ENCODE measurements at places on chromosomes 4 and X.
A peak's percentile ranks its signal among the peaks of the same experiment; 100 is the strongest.

DNA sequence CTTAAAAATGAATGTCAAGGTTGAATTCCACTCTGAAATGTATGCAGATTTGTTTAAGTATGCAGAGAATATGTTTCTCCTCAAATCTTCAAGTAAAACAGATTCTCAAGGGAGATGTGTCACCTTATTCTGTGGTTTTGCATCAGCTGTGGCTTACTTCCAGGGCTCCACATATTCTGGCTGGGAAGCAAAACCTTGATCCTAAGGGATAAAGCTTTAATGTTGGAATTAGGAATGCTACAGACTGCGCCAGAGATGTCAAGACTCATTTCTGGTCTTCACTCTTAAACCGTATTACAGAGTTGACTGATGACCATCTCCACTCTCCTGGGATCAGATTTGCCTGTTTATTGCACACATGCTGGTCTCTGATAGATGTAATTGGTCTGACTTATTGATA is 143.9 kb upstream of the DIPK2B start:
- no peak for DNase-seq

DNA sequence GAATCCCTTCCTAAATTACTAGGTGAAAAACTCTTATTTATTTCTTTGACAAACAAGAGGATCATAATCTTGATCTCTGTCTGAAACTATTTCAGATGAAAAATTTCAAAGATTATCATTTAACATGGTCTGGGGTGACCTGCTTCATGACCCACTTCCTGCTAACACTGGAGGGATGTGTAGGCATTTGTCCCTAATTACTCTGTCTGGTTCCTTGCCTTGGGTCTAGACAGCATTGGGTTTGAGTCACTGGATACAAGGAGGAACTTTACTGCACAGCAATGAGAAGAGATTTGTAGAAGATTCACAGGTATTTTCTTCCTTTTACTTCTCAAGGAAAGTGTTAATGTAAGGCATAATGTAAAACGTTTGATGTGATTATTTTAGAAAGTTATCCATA is 67.9 kb downstream of the LEF1 start:
- no peak for DNase-seq

DNA sequence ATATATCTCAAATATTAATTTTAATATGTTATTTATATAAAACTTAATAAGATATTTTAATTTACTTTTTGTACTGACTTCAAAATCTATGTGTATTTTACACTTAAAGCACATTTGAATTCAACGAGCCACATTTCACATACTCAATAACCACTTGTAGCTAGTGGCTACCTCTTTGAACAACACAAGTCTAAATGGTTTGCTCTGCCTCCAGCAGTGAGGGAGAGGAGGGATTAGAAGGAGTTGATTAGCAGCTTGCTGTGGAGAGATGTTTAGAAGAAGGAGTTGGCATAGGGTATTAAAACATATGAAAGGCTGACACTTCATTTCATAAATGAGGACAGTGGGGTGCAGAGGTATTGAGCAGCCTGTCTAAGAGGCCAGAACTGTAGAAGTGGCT is 124.0 kb downstream of the ARHGAP24 start:
- peak; percentile 30 for DNase-seq

- no peak for DNase-seq
Measured at GRCh38 chr4:178202422-178202821, 760.2 kb upstream of the AGA start.

- peak; percentile 53 for DNase-seq
Measured at GRCh38 chrX:84188320-84188834, 378 bp upstream of the RPS6KA6 start.

DNA sequence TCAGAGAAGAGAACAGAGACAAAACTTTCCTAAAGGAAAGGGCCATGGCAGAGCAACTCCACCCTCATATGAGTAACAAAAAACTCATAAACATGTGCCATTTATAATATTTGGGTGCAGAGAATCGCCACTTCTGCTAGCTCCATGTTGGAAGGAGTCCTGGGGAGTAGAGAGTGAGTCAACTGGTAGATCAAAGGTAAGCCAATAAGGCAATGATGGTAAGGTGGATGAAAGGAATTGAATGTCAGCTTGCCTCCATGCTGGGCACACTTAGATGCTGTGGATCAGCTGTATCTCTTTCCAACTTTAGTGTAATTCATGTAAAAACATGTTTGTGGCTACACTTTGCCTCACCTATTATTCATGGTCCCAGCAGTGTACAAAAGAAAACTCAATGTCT is 4.7 kb downstream of the QRFPR start:
- DNase-seq: no peak

DNA sequence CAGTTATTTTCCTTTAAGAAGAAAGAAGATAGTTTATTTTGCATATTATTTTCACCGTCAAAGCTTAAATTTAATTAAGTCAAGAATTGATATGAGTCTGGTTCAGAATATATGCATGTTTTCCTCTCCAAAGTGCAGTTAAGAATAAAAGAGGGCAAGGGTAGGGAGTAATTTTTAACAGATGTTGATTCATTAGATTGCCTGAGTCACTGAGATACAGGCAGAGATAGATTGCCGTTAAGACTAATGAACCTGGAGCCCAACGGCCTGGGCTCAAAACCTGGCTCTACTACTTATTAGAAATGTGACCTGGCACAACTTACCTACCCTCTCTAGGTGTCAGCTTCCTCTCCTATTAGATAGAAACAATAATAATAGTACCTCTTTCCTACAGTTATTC is 1037.4 kb upstream of the PABPC4L start:
- no peak for DNase-seq

GRCh38 chrX:69154051-69154450 is 11.2 kb downstream of the PJA1 start:
- no peak for DNase-seq

- DNase-seq: no peak
Measured at GRCh38 chr4:184983672-184984356, 34.5 kb upstream of the HELT start.

- no peak for DNase-seq
Measured at GRCh38 chrX:43165343-43165920, 387.5 kb upstream of the PPP1R2C start.

GRCh38 chrX:151816934-151817333 is 82.4 kb downstream of the CNGA2 start:
- DNase-seq: no peak

DNA sequence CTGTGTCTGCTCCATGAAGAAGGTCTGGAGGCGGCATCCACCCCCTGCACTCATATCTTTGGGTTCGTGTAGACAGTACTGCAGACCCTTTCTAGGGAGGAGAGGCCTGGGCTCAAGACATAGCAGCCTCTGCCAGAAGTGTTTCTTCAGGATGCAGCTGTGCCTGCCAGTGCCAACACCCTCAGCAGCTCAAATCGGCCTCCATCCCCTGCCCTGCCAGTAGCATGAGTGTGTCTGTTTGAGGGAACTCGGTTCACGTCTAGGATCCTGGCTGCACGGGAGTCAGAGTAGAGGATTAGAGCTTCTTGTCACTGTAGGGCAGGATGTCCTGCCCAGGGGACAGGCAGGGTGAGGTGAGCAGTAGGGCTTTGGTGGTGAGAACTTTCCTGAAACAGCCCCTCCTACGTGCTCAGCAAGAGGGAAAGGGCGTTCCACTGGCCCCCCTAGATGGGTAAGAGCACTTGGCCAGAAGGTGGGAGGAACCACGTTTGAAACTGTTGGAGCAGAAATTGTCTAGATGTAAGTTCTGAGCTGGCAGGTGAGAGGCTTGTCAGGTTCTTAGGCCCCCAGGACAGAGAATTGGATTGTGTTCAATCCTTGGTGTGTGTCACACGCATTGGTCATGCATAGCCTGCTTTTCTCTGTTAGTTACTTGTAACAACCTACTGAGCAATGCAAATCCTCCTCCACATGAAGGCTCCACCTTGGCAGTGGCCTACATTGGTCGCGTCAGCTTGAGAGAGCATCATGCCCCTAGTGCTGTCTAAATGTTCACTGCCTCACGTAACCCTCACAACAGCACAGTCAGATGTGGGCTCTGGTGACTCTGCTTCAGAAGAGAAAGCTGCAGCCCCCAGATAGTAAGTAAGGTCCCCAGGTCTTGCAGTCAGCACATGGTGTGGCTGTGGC is 25.8 kb upstream of the FAM193A start:
- DNase-seq: no peak

GRCh38 chrX:40088803-40089540 is 8.8 kb downstream of the BCOR start:
- no peak for DNase-seq

DNA sequence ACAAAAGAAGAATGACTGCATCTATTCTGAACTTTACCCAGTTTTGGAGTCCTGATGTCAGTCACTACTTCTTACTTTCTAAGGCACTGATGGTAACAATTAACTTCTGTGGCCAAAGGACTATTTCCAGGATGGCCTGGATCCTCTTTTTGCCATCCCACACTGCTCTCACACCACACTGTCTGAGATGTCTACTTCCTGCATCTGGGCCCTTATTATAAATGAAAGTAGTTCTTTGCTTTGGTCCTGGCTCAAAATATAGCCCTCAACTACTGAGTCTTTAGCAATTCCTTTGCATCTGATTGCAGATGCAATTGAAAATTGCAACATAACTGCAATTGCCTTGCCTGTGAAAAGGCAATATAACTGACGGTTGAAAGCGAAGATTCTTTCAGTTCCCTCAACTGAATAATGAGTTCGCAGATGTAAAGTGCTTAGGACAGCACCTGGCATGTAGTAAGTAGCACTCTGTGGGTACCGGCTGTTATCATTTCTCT is 44.2 kb downstream of the COQ2 start:
- no peak for DNase-seq

DNA sequence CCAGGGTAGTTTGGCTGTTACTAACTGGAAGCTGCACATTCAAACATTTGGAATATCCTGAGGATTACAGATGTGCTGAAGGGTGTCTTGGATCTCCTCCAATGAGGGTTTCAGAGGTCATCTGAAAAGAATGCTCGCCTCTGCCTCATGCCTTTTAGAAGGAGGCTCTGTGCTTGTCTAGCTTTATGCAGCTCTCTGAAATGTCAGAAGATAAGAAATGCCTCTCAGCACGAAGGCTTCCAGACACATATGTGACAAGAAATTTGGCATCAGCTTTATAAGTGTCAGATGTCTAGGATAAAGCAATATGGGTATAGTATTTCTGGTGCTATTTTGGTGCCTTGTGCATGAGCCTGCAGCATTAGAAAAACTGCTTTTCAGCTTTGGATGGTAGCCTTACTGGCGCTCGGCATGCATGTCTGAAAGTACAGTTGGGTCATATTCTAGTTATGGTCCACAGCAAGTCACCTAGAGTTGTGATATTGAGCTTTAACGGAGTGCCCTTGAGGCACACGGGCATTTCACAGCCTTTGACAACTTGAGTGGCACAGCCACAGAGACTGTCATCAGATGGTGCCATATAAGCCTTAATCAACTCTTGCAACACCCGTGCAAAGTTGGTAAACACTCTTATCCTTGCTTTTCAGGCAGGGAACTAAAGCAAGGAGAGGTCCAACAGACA is 70.8 kb upstream of the PGRMC2 start:
- DNase-seq: peak; percentile 68

DNA sequence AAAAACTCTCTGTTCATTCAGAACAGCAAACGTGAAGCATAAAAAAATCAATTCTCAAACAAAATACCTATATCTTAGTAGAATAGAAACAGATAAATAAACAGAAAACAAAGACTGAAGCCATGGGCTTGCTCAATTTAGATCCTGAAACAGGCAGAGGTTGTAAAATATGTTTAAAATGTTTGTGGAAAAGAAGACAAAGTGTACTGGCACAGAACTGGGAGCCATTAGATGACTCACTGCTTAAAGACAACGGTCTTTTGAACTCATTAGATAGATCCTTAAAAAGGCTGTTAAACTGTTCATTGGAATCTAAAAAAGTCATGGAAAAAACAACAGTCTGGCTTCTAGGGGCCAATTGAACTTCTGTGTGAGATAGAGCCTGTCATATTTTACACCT is 247.0 kb upstream of the NDST4 start:
- DNase-seq: no peak

DNA sequence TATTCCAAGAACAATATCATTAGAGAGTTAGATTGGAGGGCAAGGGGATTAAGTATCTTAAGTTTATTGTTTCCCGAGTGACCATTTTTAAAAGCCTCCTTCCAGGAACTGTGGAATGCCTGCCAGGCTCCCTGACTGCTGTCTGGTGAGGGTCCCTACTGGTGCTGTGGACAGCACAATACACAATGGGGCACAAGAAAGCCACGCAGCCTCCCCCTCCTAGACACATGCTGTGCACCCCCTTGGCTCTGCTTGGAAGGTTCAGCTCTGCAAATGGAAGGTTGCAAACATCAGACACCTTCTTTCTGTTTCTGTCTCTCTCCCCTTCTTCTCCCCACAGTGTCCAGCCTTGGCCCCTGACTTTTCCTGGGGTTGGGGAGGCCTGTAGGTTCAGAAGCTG is 153.2 kb downstream of the SHROOM3 start:
- DNase-seq: no peak

DNA sequence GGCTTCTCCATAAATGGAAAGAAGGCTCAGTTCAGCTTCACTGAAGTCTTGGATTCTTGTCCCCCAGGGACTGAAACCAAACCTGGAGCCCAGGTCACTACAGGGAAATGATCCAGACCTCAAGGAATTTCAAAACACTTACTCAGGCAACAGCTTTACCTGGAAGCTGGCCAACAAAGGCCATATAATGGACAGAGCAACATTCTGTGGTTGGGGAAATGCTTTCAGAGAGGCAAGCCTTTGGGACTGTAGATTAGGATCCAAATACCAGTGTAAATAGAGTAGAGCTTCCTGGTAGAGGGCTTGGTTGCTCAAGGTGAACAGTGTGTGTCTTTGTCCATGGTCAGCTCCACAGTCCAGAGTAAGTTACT is 57.0 kb upstream of the PROM1 start:
- peak; percentile 26 for DNase-seq

DNA sequence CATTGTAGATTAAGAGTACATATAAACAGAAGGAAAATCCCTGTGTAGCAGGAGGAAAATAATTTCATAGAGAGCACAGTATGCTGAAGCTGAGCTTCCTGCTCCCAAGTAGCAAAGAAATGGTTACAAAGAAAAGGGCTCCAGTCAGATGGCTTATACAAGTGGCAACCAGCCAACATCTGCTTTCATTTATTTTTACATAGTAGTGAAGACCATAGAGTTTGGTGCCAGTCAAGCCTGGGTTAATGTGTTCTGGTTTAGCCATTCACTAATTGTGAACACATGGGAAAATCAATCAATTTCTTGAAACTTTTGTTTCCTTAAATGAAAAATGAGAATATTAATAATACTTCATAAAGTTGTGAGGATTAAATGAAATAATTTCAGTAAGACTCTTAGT is 111.3 kb upstream of the ELOVL6 start:
- no peak for DNase-seq

- peak; percentile 23 for DNase-seq
Measured at GRCh38 chr4:73676136-73676535, 55.9 kb upstream of the RASSF6 start.

DNA sequence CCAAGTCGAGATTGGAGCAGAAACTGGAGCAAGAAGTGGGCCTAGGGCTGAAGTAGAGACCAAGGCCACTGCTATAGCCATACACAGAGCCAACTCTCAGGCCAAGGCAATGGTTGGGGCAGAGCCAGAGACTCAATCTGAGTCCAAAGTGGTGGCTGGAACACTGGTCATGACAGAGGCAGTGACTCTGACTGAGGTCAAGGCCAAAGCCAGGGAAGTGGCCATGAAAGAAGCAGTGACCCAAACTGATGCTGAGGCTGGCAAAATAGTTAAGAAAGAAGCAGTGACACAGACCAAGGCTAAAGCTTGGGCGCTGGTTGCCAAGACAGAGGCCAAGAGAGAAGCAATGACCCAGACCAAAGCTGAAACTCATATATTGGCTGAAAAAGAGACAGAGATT is 3.5 kb downstream of the ARMCX4 start:
- DNase-seq: no peak

GRCh38 chr4:78928835-78929234 is 10.4 kb downstream of the PAQR3 start:
- no peak for DNase-seq
